ENCODE measurements at places on chromosomes 5 and 9. TPM values are rescaled to one million over a fixed set of nuclear protein-coding genes. Genes with fewer than 3 reads are reported as not detected.

DNA sequence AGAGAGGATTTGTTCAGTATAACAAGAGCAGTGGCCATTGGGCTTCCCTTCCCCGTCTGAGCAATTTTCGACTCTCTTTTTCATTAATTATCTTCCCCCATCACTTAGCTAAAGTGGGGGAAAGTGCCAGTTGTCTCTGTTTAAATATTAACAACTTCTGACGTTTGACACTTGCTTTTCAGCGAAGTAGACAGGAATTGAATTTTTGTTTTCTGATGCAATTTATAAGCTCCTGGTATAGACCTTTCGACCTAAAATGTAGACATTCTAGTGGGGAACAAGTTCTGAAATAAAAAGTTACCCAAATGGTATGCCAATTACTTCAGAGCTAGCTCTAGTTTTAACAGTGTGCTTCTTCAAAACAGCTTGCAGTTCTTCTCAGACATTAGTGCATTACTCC lies 100.6 kb downstream of the ITGA1 start:
- no peaks in the 10 kb centered on the region for H3K27me3 ChIP-seq
- no peaks in the 10 kb centered on the region for H3K4me1 ChIP-seq
- DNase-seq, result no peak
- no peaks in the 10 kb centered on the region for H3K36me3 ChIP-seq

GRCh38 chr9:3873818-3874217 lies 348.0 kb upstream of the RFX3 start:
- H3K27me3 ChIP-seq, result no peaks in the 10 kb centered on the region
- no peaks in the 10 kb centered on the region for H3K4me1 ChIP-seq
- DNase-seq, result no peak
- H3K27ac ChIP-seq, result no peak overlapping the region

DNA sequence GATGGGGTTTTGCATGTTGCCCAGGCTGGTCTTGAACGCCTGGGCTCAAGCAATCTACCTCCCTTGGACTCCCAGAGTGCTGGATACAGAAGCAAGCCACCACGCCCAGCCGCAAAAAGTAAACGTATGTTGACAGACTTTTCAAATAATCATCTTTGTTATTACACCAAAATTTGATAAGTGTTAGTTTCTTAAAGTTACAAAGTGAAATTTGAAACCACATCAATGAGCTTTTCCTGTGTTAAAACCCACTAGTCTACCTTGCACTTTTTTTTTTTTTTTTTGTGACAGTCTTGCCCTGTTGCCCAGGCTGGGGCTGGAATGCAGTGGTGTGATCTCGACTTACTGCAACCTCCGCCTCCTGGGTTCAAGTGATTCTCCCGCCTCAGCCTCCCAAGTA lies 29.9 kb downstream of the SPACA9 start:
- no peaks in the 10 kb centered on the region for H3K27me3 ChIP-seq
- H3K36me3 ChIP-seq, result peaks cover 20% of the 10 kb centered on the region

DNA sequence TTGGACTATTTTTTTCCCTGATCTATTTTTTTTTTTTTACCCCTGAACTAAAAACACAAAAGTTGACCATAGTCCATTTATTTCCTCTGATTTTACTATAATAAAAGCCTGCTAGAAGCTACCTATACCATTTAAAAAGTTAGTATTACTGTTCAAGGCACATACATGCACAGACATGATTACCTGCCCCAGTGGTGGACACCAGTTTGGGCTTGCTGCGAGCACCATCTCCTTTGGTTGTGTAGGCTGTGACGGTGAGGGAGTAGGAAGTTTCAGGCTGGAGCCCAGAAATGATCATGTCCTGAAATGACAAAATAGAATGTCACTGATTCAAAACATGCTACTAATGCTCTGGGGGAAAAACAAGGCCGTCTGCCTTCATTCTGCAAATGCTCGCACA lies 693.1 kb upstream of the DMAC1 start:
- H3K27ac ChIP-seq, result no peak overlapping the region
- H3K36me3 ChIP-seq, result no peaks in the 10 kb centered on the region
- no peaks in the 10 kb centered on the region for H3K27me3 ChIP-seq
- DNase-seq, result no peak

DNA sequence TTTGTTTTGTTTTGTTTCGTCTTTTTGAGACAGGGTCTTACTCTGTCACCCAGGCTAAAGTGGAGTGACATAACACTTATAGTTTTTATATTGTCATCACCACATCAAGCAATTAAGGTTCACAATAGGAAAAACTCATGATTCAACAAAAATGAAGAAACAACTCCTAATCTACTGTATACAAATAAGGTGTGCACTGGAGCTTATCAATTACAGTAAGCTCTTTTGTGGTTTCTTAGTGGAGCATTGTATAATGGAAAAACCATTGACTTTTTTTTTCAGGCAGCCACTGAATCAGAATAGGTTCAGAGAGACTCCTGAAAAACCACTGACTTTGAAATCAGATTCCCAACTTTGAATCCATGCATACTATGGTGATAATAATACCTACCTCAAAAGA lies 10.8 kb upstream of the PLIN2 start:
- H3K36me3 ChIP-seq, result no peaks in the 10 kb centered on the region
- H3K4me3 ChIP-seq, result no peak overlapping the region
- no peaks in the 10 kb centered on the region for H3K4me1 ChIP-seq
- H3K27ac ChIP-seq, result no peak overlapping the region
- no peak for DNase-seq

The SLC44A1 gene
- total RNA-seq, result 8.3 TPM

DNA sequence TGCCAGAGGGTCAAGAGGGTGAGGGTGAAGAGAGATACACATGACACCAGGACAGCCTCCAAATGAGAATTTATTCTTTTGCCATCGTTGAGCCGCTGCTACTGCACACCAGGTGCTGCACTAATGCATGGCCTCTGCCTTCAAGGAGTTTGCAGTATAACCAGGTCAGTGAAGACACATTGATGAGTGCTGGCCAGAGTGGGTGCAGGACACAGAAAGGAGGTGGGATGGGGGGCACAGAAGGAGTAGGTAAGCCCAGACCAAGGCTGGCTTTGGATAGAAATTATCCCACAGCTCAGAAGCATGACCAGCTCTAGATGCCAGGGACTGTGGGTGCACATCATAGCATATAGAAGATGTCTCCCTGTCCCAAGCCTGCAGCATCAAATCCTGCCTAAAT lies 38.0 kb downstream of the FOXI1 start:
- no peak overlapping the region for H3K4me3 ChIP-seq

The SEMA6A gene
- not detected for total RNA-seq

DNA sequence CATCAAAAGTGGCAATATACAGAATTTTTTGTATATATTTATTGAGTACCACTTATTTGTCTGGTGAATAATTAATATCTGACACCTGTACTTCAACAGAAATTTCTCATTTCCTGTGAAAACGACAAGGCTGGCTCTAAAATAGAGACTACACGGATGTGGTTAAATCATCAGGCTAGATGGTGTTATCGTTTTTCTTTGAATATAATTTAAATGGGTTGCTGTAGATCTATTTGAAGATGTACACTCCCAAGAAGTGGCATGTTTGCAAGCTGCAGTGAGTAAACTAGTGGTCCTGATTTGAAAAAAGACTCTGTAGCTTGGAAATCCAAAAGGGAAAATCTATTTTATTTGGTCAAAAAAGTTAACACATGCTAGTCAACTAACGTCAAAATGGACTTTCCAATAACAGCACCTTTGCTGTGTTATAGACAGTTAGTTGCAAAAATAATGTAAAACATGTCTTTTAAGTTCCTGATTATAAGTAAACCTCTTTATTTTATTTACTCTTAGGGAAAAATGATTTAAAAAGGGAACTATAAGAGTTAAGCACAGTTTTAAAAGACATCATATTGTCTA lies 13.8 kb downstream of the ST8SIA4 start:
- no peaks in the 10 kb centered on the region for H3K36me3 ChIP-seq
- peaks cover 49% of the 10 kb centered on the region for H3K4me1 ChIP-seq
- DNase-seq, result no peak
- H3K27me3 ChIP-seq, result no peaks in the 10 kb centered on the region

DNA sequence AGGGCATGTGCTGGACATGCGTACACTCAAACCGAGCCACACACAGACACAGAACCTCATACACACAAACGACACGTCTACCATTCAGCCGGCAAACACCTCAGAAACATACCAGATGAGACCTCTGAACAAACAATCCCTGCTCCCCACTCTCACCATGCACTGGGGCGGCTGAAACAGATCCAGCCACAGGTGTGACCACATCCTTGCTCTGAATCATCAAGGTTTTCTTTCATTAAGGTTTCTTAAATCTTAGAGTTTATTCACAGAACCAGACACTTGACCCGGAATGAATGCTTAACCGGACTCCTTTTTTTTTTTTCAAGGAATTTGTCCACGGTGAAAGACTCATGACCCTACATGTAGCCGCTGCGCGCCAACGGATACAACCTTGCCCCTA lies 26.2 kb downstream of the TERT start:
- no peaks in the 10 kb centered on the region for H3K27me3 ChIP-seq
- no peak overlapping the region for H3K4me3 ChIP-seq
- peaks cover 10% of the 10 kb centered on the region for H3K4me1 ChIP-seq

The FOXI1 gene
- total RNA-seq, result not detected

The SEMA5A gene
- total RNA-seq, result not detected

GRCh38 chr5:10709409-10709808 lies 51.6 kb downstream of the DAP start:
- no peaks in the 10 kb centered on the region for H3K36me3 ChIP-seq
- DNase-seq, result no peak
- H3K4me1 ChIP-seq, result peaks cover 13% of the 10 kb centered on the region
- no peak overlapping the region for H3K4me3 ChIP-seq

The GFM2 gene
- 33.2 TPM for total RNA-seq

The CDKN2B gene
- not detected for total RNA-seq

- H3K27me3 ChIP-seq, result no peaks in the 10 kb centered on the region
- DNase-seq, result no peak
Measured at GRCh38 chr5:116539222-116539621, 35.4 kb downstream of the SEMA6A start.

DNA sequence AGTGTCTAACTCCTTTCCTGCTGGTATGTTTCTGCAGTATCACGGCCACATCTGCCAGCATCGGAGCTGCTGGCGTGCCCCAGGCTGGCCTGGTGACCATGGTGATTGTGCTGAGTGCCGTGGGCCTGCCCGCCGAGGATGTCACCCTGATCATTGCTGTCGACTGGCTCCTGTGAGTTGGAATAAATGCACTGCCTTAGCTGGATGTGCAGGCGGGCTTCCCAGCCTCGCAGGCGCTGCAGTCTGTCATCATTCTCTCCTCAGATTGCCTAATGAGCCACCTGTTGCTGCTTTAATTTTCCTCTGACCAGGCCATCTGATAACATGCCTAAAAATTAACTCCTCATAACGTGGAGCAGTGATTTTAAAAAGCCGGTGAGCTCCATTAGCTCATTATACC lies 79.1 kb upstream of the PLPP6 start:
- H3K36me3 ChIP-seq, result no peaks in the 10 kb centered on the region
- H3K4me1 ChIP-seq, result no peaks in the 10 kb centered on the region
- no peak for DNase-seq
- H3K4me3 ChIP-seq, result no peak overlapping the region
- no peaks in the 10 kb centered on the region for H3K27me3 ChIP-seq

GRCh38 chr9:82588301-82589180 lies 474.4 kb downstream of the RASEF start:
- no peak overlapping the region for H3K27ac ChIP-seq
- no peaks in the 10 kb centered on the region for H3K36me3 ChIP-seq
- H3K4me1 ChIP-seq, result no peaks in the 10 kb centered on the region

The IQGAP2 gene
- total RNA-seq, result 51.4 TPM

The GGTA1 gene
- total RNA-seq, result not detected

The CCL28 gene
- 8.4 TPM for total RNA-seq

DNA sequence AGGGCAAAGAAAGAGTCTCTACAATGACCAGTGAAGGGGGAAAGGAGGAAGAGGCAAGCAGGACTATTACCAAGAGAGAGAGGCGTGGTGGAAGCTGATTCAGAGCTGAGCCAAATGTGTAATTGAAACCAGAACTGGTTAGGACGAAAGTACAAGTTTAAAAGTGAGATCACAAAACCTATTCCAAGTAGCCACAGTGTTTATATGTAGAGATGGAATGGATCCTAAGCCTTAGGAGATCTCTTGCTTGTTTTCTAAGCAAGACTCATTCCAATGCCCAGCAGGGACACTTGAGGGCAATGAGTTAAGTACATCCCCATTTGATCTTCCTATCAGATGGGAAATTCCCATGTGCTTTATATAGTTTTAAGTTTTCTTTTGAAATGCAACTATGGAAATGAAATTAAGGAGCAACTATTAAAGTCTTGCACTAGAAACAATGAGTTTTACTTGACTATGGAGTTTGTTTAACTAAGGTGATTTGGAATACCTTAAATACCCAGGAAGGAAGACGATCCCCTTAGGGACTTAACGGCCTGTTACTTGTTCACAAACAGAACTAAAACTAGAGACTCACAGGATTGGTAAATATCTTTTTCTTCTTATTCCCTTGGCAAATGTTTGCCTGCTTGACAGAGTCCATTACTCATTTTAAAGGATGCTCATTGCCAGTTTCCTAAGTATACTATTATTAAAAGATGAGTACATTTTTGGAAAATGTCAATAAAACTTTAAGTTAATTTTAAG lies 51.1 kb upstream of the SNX2 start:
- H3K4me1 ChIP-seq, result no peaks in the 10 kb centered on the region
- no peak overlapping the region for H3K4me3 ChIP-seq
- DNase-seq, result no peak
- no peak overlapping the region for H3K27ac ChIP-seq

The FER gene
- 10.1 TPM for total RNA-seq

- no peak overlapping the region for H3K27ac ChIP-seq
- no peaks in the 10 kb centered on the region for H3K36me3 ChIP-seq
- DNase-seq, result no peak
- peaks cover 11% of the 10 kb centered on the region for H3K27me3 ChIP-seq
- no peak overlapping the region for H3K4me3 ChIP-seq
Measured at GRCh38 chr5:176870110-176870591, 29.0 kb downstream of the HK3 start.

GRCh38 chr9:80093695-80094094 lies 521.9 kb downstream of the TLE4 start:
- H3K27me3 ChIP-seq, result no peaks in the 10 kb centered on the region
- no peak overlapping the region for H3K4me3 ChIP-seq
- H3K4me1 ChIP-seq, result no peaks in the 10 kb centered on the region
- DNase-seq, result no peak
- no peak overlapping the region for H3K27ac ChIP-seq
- H3K36me3 ChIP-seq, result no peaks in the 10 kb centered on the region

The CSF1R gene
- 1.7 TPM for total RNA-seq

GRCh38 chr5:17326600-17327037 lies 109.2 kb downstream of the BASP1 start:
- no peak for DNase-seq
- H3K4me1 ChIP-seq, result no peaks in the 10 kb centered on the region
- H3K36me3 ChIP-seq, result no peaks in the 10 kb centered on the region
- no peak overlapping the region for H3K27ac ChIP-seq
- H3K27me3 ChIP-seq, result no peaks in the 10 kb centered on the region
- H3K4me3 ChIP-seq, result no peak overlapping the region

- H3K4me1 ChIP-seq, result no peaks in the 10 kb centered on the region
- H3K36me3 ChIP-seq, result no peaks in the 10 kb centered on the region
- H3K27ac ChIP-seq, result no peak overlapping the region
- DNase-seq, result no peak
Measured at GRCh38 chr9:124004593-124004992, 7.0 kb upstream of the LHX2 start.

GRCh38 chr5:45179686-45180085 lies 370.9 kb downstream of the MRPS30 start:
- H3K27me3 ChIP-seq, result no peaks in the 10 kb centered on the region
- H3K36me3 ChIP-seq, result no peaks in the 10 kb centered on the region
- DNase-seq, result no peak
- H3K4me1 ChIP-seq, result no peaks in the 10 kb centered on the region
